T47D (cell line): ENCODE measurements at places on chromosomes 13 and 19.

GRCh38 chr19:342801-343421 lies 1.7 kb downstream of the MIER2 start:
- no peak for DNase-seq

DNA sequence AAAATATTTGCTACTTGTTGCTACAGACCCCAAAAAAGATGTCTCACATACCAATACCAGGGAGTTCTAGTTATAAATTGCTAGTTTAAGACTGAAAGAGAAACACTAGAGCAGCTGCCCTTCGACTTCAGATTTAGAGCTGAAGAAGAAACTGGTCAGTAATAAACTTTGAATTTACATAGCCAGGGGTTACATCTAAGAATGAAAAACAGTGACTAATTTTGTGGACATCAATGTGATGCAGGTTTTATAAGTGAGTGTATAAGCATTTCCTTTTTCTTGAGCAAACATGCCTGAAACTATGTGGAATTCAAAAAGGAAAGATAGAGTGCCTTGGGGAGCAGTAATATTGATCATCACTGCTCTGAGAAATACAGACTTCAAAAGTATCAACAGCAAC lies 724.9 kb upstream of the MIR17HG start:
- DNase-seq, result no peak

DNA sequence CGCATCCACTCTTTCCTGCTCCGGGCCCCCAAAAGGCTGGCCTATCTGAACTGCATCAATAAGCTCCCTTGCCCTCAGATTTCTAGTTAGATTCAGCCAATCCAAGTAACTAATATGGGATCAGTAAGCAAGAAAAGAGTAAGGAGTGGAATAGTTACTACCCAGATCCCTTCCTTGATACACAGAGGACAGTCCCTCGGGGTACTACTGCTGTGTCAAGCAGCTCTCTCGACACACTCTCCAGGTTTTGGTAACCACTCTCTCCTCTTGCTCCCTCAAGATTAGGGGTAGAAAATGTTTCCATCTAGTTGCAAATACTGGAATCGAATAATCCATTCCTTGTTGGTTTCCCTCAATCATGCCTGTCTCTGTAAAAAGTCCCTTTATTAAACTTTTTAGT lies 65.4 kb downstream of the UGGT2 start:
- DNase-seq, result no peak

DNA sequence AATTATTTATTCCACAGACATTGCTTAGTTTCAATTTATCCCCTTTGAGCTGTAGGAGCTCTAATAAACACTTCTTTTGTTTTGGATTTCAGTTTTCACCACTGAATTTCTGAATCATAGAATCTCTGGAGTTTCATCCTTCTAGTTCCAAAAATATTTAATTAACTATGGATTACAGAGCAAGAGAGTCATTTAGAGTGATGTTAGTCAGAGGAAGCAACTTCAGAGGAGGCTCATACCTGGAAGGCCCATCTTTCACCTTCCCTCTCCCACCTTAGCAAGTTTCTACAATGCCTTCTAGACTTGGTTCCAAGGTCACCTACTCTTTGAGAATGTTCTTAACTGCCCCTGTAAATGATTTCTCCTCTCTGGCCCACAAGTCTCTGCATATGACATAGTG lies 353.2 kb downstream of the SPRY2 start:
- DNase-seq, result no peak

DNA sequence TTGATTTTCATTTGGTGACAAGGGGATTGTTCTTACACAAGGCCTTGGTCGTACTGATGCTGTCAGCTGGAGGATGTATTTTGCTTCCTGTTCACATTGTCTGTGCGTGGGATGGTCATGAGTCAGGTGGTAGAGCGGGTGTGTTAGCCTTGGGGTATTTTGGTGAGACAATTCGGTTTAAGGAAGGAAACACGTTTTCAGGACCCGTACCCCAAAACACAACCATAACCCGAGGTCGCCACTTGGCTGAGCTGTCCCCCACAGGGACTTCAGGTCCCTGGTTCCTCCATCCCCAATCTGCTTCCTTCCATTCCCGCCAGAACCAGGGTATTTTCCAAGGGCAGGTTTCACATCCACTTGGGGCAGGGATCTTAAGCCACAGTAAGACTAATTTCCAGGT lies 15.0 kb downstream of the MYO9B start:
- no peak for DNase-seq
